ENCODE measurements at places on chromosomes 6 and 20.

DNA sequence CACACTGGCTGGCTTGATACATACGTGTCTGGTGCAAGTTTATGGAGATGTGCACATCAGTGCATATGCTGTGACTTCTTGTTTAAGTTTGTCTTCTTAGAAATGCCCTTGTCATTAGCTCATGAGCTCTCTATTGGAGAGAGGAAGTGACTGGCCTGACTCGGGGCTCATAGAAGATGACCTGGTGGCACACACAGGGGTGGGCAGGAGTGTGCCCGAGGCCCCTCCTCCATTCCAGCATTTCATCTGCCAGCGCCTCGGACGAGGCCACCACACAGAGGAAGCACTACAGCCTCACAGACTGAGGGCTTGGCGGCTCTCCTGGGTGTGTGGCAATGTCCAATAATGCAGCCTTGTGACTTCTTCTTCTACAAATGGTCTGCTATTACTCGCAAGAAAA lies 109.7 kb downstream of the FAM120B start:
- DNase-seq: no peak

DNA sequence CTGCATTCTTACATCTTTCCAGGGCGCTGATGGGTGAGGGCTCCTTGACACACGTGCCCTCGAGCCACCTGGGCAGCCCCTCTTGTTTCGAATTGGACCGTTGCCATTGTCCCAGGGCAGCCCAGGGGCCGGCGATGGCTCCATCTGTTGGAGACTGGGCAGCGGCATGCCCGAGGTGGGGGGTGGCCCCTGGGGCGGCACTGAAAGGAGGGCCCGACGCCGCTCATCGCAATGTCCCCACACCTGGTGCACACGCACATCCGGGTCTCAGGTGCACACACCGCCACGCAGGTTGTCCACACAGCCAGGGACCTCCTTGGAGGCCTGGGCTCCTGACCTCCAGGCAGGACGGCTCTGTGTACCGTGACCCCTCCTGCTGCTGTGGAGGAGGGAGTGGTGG lies 18.0 kb downstream of the GATA5 start:
- DNase-seq: no peak

DNA sequence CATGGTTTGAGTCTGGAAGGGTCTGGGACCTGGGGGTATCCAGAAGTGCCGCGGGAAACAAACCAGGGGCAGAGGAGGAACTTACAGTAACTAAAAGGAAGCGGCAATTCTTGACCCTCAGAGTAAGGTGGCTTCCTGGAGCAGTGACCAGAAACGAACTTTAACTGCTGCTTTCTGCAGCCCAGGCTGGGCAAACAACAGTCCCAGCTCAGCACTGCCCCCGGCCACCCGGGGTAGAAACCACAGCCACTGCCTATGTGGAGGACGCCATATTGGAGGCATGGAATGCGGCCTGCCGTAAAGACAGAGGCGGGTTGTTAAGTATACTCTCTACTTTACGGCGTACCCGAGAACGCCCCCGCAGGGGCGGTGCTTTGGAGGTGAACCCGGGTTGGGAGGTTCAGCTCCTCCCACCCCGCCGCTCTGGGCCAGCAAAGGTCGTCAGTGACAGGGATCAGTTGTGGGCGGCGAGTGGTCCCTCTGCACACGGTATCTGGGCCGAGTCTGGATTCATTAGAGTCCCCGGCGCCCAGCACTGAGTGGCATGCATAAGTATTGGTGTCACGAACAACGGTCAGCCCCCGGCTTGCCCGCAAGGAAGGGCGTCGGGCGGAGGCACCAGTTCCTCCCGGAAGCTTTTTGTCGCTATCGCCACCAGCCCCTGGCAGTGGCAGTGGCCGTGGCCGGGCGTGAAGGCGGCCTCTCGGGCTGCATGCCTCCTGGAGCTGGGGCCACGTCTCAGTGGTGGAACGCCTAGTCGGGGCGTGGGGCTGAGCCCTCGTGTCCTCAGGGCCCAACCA lies at the start of gene PDSS2:
Gene PDSS2 (minus strand): TSS at position 282 of the 800 bp plus-strand sequence. CDS start 279 bp downstream, at position 3.
- DNase-seq: peak; percentile 74

DNA sequence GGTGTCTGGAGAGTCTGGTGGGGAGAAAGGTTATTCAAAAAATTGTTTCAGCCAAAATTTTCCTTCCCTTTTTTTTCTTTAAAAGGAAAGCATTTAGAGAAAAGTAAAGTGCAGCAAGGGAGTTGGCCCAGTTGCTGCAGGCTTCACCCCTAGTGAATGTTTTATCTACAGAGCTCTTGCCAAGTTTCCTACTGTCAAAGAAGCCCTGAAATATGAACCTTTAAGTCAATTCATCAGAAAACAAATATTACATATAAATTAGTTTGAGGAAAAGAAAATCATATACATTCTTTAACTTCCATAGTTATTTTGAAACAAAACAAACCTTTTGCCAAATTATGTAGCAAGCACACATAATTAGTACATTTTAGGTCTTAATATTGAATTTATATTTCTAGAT lies 25.0 kb upstream of the HMGCLL1 start:
- no peak for DNase-seq

DNA sequence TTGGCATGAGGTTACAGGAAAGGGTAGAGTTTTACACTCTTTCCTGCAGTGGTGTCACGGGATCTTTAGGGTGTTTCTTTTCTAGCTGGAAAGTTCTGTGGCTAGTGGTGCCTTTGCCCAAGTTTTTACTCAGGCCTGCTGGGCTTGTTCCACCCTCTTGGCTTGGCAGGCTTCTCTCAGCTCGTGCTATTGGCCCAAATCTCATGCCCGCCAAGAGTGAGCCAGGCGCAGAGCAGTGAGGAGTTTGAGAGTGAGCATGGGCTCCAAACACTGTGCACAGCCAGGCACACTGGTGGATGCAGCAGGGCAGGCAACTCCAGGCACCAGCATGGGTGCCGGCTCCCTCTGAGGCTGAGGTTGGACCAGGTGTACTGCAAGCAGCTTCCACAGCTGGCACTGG lies 206.5 kb downstream of the SAMD5 start:
- no peak for DNase-seq

DNA sequence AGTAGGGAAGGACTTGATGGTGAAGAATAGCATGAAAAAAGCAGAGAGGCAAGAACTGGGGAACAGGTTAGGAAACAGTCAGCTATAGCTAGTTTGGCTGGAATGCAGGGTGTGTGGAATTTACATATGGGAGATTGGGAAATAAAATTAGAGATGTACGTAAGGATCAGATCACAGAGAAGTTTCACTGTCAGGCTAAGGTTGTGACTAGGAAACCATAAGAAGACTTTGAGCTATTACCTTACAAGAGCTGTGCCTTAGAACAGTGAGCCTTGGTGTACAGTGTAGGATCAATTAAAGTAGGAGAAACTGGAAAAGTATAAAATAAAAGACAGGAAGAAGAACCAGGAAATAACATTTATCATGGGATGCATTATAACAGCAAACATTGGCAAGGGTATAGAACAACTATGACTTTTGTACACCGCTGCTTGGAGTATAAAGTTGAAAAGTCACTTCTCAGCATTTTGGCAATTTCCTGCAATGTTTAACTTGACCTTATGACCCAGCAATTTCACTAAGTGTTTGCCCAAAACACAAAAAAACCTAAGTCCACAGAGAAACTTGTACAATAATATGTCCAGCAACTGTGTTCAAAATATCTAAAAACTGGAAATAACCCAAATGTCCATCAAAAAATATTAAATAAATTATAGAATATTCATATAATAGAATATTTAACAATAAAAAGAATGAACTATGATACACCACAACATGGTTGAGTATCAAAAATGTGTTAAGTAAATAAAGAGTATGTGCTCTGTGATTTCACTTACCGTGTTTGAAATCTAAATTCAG lies 31.2 kb upstream of the SPTLC3 start:
- no peak for DNase-seq

- DNase-seq: no peak
Observed at GRCh38 chr20:50133041-50133440, 20.1 kb upstream of the UBE2V1 start.

DNA sequence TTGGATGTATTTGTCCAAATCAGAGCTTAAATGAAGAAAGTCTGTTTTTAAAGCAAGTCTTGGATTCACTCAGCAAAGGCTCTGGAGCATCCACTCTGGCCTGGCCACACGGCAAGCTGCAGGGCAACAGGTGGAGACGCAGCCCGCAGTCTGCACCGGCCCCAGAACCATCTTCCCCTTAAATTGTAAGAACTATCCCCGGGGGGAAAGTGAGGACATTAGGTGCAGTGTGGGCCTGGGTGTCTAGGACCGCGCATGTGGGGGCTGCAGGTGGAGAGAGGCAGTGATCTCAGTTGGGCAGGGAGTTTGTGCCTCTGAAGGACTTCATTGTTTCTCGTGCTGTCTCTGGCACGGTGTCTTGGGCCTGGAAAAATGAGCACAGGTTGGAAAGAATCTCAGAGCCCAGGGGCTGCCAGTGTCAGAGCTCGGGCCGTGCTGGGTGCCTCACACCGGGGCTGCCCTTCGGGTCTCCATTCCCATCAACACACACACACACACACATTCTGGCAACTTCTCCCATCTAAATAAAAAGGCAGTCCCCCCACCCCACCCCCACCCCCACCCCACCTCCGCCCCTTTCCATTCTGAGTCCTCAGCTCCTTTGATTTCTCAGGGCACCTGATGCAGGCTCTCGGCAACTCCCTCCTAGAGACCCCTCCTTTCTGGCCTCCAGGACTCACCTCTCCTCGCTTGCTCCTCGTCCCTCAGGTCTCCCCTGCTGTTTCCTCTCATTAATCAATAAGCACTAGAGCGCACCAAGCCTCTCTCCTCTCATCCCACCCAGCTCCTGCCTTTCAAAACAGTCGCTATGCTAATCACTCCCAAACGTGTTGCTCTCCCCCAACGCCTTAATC lies 48.4 kb downstream of the FOXF2 start:
- no peak for DNase-seq

GRCh38 chr6:27604986-27605385 lies 132.1 kb upstream of the ZNF184 start:
- no peak for DNase-seq

DNA sequence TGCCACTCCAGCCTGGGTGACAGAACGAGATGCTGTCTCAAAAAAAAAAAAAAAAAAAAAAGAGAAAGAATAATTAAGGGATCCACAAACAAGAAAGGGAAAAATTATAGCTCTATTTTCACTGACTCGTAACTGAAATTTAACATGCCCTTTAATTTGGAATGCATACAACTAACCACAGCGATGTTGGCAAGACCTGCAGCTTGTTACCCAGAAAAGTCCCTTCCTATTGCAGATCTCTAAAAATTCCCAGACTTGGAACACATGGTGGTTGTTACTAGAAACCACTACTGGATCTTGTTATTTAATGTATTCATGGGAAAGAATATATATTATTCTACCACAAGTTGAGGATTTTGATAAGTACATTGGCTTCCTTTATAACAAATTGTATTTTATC lies 27.8 kb upstream of the SMIM28 start:
- DNase-seq: no peak

DNA sequence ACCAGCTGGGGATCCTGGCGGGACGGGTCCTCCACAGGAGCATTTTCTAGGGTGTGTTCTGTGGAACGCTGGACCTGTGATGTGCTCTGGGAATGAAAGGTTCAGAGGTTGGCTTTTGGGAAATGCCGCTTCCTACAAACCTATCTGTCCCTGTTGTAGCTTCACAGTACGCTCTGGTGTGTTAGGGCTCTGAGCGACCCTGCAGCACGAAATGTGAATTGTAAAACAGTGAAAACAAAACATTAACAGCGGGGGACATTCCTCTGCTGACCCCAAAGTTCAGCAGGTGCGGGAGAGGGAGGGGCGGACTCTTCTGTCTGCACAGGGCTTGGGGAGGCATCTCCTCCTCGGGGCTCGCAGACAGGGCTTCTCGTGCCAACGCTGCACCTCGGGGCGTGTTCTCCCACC lies 155.9 kb downstream of the NRN1 start:
- no peak for DNase-seq

DNA sequence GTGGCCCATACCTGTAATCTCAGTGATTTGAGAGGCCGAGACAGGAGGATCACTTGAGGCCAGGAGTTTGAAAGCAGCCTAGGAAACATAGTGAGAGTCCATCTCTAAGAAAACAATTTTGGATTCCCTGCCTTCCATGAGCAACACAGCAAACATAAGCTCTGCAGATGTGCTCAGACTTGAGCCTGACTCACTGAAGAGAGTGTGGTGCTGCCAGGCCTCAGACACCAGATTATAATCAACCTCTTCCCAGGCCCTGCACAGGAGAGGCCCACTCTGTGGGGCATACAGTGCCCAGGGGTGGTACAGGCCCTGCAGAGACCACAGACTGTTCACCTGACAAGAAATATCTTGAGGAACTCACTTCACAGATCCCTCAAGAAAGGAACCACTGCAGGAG lies 19.9 kb downstream of the HLA-DPB1 start:
- DNase-seq: no peak

DNA sequence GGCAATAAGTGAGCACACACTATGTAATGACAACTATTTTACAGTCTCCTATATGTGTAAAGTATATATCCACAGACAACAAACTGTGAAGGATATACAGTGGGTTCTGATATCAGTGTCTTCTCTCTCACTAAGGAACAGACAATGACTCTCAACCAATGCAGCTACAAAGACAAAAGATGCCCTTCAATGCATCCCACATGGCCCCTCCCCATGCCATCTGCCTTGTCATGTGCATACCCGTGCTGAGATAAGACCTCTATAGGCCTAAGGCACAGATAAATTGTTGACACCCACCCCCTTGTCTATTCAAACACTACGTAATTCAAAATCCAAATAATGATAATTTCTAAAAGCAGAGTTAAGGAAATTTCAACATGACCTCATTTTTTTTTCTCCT lies 1123.5 kb upstream of the MAP3K7 start:
- no peak for DNase-seq

DNA sequence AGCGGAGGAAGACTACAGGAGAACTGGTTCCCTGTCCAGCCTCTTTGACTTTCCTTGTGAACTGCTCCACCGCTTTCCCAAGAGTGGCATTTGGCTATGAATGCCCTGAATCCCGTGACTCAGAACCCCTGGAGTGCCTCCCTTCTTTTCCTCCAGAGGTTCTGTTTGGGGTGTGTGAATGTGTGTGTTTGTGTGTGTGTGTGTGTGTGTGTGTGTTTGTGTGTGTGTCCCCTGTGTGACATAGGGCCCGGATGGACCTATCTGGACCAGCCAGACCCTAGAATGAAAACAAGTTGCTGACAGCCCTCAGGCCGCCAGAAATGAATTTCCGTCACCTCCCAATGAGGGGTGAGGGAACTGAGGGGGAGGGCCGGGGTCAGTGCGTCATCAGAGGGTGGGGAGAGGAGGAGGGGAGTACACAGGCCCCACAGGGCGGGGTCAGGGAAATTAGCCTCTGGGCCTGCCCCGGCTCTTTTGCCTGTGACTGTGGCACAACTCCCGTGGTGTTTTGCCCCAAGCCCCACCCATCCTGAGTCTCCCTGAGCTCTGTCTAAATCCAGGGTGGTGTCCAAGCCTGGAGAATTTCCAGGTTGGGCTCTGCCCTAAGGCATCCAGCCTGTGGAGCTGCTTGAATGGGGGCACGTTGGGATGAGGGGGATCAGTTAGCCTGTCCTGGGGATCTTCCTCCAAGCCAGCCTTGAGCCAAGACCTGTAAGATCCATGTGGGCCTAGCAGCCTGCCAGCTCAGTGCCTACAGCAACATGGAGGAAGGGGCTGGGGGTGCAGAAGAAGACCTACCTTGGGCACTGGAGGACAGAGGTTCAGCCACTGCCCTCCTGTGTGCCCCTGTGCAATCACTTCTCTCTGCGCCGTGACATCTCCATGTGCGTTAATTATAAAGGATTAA lies 15.2 kb upstream of the MRPS18A start:
- DNase-seq: no peak

All from NCI-H2081 treated with DMSO at 0.1 percent for 48 hours (cell line).